A549 treated with dexamethasone at 1 μM for 4 hours (cell line): ENCODE measurements at places on chromosomes 13 and 19. TPM values are rescaled to one million over a fixed set of nuclear protein-coding genes. Genes with fewer than 3 reads are reported as not detected.

Gene AXL
- 86.6 to 117 TPM (median 114 TPM) in 5 replicates for total RNA-seq

Gene GJB6
- 0.06 to 0.09 TPM in 2 of 5 replicates, not detected in the others for total RNA-seq

Gene CASP14
- not detected in 5 replicates for total RNA-seq

Gene AP2S1
- total RNA-seq = 248 to 266 TPM (median 249 TPM) in 5 replicates

Gene STXBP2
- total RNA-seq = 28.4 to 45.3 TPM (median 38.6 TPM) in 5 replicates

Gene ZNF865
- 6.8 to 13.4 TPM (median 11.9 TPM) in 5 replicates for total RNA-seq

Gene KIR3DL1
- total RNA-seq = not detected in 5 replicates

Gene RASGRP4
- 0.11 to 0.26 TPM (median 0.19 TPM) in 5 replicates for total RNA-seq

Gene ABHD8
- 1.7 to 3.0 TPM (median 2.5 TPM) in 5 replicates for total RNA-seq

Gene MAMSTR
- 0.30 to 0.66 TPM (median 0.33 TPM) in 5 replicates for total RNA-seq

Gene EPS8L1
- 2.9 to 5.9 TPM (median 5.1 TPM) in 5 replicates for total RNA-seq

Gene KASH5
- not detected in 5 replicates for total RNA-seq

Gene HRC
- not detected in 5 replicates for total RNA-seq

Gene GPC6
- 3.9 to 7.2 TPM (median 6.5 TPM) in 5 replicates for total RNA-seq

Gene KIR2DL1
- not detected in 5 replicates for total RNA-seq

Gene KIR3DL2
- not detected in 5 replicates for total RNA-seq

Gene UQCR11
- 110 to 133 TPM (median 114 TPM) in 5 replicates for total RNA-seq

Gene ZNF766
- total RNA-seq = 8.0 to 12.1 TPM (median 10.5 TPM) in 5 replicates

Gene ZNF471
- 0.06 to 0.29 TPM (median 0.06 TPM) in 5 replicates for total RNA-seq

Gene FAM32A
- 87.8 to 98.9 TPM (median 95.9 TPM) in 5 replicates for total RNA-seq
